A549 (cell line): ENCODE measurements at places on chromosomes 5 and 9. TPM values are rescaled to one million over a fixed set of nuclear protein-coding genes. Genes with fewer than 3 reads are reported as not detected.
A peak's percentile ranks its signal among the peaks of the same experiment; 100 is the strongest.

- no peak for DNase-seq
Observed at GRCh38 chr9:111362526-111362925, 32.5 kb upstream of the OR2K2 start.

GRCh38 chr5:99243111-99243510 lies 314.3 kb upstream of the CHD1 start:
- DNase-seq: no peak

- DNase-seq: no peak
Observed at GRCh38 chr5:147484708-147485020, 25.2 kb downstream of the DPYSL3 start.

DNA sequence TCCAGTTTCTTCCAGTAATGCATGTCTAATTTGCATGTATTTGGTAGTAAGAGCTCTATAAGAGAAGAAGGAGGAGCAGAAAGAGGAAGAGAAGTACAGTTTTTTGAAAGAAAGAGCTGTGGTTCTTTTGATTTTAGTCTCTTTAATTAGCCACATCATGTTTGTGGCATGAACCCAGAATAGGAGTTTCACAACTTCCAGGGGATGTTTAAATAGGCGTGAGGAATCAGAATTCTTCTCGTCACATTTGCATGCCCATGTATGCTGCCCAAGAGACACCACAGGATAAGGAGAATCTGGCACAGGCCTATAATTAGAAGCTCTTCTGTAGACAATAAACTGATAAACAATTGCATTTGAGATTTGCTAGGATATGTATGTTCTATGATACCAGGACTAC lies 78.7 kb downstream of the GAS1 start:
- DNase-seq: no peak

DNA sequence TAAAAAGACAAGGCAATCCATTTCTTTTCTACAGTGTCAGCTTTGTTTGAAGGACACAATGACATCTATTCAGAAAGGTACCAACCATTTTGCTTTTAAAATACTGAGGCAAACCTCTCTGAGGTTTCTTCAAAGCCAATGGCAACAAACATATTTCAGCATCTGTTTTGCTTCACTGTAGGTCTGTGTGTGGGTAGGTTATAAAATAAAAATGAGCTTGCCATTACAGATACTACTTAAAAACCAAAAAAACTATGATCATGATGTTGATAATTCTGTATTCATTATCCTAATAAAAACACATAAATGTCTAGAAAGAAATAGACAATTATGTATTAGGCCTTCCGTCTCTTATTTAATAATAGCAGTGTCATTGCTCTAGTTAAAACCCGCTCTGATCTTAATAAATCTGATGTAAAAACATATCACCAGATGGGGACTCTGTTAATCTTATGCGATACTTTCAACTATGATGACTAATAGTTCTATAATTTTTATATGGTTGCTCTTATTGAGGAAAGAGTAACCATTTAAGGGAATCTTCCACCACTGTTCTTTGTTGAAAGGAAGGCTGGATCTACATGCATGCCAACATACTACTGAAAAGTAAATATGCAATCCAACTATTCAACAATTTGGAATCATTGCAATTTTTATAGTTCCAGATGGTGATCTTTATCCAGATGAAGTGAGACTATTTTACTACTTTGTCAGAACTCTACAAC lies 647.2 kb downstream of the PDE4D start:
- no peak for DNase-seq

DNA sequence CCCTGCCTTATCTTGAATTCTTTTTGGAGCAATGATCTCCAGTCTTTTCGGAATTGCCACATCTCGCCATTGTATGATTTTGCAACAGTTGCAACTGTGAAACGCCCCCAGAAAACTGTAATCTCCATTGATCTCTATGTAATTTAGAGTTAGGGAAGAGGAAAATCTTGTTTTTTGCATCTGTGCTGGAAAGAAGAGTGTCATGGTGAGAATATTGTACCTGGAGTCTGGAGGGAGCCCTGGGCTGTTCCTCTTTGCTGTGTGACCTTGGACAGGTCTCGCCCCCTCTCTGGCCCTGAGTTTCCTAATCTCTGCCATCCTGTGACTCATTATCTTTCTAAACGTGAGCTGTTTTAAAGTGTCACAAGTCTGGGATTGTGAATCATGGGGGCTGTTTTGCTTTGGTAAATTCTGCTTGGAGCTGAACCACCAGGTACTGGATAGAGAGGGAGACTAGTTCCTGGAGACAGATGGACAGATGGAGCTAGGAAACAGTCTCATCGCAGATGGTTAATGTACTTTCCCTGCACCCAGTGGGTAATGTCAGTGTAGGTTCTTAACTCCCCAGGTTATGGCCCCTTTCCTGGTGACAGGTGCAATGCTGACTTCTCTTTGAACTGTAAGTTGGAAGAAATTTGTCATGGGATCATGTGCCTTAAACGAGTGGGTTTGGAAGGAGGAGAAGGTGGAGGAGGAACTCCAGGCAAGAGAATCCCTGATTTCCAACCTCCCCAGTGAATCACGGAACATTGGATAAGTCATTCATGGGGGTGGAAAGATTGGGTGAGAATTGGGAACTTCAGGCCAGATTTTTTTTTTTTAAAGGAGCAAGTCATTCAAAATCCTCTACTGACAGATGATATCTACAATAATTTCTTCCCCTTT lies 19.6 kb downstream of the PPARGC1B start:
- no peak for DNase-seq

- DNase-seq: peak; percentile 47
Observed at GRCh38 chr9:98118640-98119601, at the start of gene TRIM14. TSS of gene TRIM14 (minus strand) at chr9:98119222. CDS start at chr9:98119188, 34 bp downstream.

DNA sequence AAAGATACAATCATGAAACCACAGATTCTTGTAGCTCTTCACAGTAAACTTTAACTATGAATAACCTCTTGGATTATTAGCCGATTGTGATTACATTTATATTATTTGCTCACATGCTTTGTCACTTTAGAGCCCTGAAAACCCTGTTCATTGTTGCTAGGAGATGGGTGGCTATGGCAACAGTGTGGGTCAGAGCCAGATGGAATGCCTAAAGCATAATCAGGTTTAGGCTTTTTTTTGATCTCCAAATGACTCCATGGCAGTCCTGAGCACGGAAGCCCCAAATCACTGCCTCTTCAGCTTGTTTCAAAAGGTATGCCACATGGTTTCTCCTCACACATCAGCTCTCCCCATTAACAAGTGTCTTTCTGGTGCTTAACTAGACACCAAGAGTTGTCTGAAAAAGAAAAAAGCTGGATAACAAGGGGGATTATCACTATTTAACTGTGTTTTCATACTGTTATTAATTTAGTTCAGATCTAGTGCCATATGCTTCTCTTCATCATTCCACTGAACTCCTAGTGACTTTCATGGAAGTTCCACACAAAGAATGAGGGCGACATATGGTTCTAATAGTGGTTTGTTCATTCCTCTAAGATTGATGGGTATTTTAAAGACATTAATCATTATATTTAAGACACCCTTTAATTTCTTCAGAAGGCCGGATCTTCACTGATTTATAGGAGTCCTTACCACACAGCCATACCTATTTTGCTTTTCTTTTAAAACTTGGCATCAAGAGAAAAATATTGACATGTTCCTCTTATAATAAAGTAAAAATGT lies 88.8 kb upstream of the PAM start:
- no peak for DNase-seq

DNA sequence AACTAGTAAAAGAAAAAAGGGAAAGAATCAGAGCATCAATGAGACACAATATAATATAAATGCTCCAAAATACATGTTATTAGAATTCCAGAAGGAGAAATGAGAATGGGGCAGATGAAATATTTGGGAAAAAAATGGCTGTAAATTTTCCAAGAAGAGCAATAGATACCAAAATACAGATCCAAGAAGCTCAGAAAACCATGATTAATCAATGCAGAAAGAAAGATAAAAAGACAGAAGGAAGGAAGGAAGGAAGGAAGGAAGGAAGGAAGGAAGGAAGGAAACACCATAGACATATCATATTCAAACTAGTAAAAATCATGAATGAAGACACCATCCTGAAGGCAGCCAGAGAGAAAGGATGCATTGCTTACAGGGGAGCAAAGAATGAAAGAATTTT lies 920.9 kb downstream of the EFNA5 start:
- DNase-seq: no peak

- no peak for DNase-seq
Observed at GRCh38 chr5:66207800-66208561, 63.9 kb downstream of the SREK1 start.

GRCh38 chr5:114317751-114318150 lies 44.1 kb upstream of the KCNN2 start:
- no peak for DNase-seq

DNA sequence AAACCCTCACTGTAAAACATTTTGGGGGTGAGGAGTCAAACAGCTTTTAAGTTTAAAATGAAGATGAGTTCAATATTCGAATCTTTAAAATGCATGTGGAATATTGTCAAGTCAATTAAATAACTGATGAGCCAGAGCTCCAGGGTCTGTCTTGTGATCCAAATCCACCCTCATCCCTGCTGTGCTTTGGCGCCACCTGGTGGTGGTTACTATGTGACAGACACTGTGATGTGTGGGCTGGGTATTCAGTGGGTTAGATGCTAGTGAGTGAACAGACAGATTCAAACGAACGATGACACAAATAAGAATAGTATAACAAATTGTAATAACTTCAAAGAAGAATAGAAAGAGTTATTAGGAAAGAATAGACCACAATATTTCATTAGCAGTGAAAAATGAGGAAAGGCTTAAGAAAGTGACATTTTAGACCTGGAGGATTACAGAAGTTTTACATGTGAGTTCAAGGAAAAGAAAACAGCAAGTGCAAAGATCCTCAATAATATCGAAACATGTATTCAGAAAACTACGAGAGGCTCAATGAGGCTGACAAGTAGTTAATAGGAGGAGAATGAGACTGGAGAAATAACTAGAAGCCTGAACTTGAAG lies 51.4 kb upstream of the CHSY3 start:
- peak; percentile 43 for DNase-seq

DNA sequence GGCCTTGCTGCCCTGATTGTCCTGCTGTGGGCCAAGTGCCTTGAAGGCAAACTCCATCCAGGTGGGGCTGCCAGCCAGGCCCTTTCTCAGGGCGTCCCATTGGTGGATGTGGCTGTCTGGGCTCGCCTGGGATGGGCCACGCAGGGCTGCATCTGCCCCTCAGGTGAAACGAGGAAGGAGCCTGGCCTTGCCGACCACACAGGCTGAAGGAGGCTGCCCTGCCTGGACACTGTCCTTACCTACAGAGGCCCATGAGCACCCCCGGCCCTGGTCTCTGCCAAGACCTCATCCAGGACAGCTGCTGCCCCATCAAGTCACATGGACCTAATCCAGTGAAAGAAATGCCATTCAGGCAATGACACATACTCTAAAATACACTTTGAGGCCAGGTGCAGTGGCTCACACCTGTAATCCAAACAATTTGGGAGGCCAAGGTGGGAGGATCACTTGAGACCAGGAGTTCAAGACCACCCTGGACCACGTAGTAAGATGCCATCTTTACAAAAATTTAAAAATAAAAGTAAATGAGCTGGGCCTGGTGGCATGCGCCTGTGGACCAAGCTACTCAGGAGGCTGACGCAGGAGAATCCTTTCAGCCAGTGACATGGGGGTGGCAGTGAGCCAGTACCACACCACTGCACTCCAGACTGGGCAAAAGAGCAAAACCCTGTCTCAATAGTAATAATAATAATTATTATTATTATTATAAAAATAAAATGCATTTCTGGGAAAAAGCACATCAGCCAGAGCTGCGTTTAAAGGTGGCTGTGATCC lies 33.9 kb downstream of the PNPLA7 start:
- DNase-seq: no peak

DNA sequence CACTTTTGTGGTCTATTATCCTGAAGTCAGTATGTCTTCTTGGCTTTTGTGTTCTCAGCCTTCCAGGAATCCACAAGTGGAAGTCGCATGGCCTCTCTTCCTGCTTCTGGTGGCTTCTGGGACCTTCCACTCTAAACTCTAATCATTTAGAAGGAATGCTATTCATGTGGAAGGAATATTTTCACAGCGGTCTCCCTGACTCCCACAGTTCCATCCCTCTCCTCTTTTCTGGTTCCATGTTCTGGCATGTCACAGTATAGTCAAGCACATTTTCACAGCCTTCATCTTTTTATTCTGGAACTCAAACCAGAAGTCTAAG lies 7.3 kb upstream of the RAI14 start:
- DNase-seq: no peak

DNA sequence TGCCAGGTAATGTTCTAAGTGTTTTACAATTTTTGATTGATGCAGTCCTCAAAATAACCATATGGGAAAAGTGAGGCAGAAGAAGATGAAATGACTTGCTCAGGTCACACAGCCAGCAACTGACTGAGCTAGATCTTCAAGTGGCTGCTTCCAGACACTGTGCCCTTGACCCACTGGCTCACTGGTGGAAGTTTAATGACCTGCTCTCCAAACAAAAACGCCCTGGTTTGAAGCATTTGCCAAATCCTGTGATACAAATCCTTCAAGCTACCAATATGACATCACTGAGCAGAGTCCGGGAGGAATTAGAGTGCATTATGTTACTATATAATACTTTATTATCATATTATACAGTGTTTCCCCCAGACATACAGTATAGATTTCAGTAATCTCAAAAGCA lies 459.4 kb downstream of the GADD45G start:
- DNase-seq: no peak

DNA sequence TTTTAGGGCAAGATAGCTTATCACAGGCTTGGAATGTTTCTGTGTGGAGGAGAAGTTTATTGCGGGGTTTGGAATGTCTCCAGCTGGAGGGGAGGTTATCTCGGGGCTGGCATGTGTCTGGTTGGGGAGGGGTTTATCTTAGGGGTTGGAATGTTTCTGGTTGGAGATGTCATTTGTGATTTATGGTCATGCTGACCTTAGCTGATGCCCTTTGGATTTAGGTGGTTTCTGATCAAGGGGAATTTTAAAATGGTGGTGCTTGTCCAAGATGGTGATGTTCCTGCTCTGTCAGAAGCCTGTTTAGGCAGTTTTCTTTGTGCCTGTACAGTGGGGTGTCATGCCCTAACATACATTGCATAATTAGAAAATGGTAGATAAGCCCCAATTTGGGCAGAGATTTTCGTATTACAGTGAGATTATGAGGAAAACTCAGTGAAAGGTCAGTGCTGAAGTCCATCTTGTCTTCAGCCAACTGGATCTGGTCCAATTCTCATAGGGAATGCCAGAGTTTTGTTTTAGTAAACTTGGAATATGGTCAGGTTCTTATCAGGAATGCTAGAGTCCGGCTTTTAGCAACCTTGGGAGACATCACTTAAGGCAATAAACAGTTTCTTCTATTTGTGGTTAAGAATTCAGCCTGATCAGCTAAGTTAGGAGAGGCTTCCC lies 14.3 kb downstream of the CDK20 start:
- DNase-seq: no peak

GRCh38 chr5:77329664-77330430 lies 119.4 kb downstream of the PDE8B start:
- no peak for DNase-seq

Gene PCA3
- polyA plus RNA-seq: not detected in 3 replicates

Gene SMIM33
- polyA plus RNA-seq: not detected in 3 replicates

Gene ALDH1A1
- polyA plus RNA-seq: 9,362 to 9,987 TPM (median 9,373 TPM) in 3 replicates

Gene TAF1L
- 0.01 TPM in 1 of 3 replicates, not detected in the others for polyA plus RNA-seq

Gene ADAMTS16
- 0.71 to 0.83 TPM (median 0.83 TPM) in 3 replicates for polyA plus RNA-seq
